ENCODE measurements at places on chromosomes 11 and 22.

DNA sequence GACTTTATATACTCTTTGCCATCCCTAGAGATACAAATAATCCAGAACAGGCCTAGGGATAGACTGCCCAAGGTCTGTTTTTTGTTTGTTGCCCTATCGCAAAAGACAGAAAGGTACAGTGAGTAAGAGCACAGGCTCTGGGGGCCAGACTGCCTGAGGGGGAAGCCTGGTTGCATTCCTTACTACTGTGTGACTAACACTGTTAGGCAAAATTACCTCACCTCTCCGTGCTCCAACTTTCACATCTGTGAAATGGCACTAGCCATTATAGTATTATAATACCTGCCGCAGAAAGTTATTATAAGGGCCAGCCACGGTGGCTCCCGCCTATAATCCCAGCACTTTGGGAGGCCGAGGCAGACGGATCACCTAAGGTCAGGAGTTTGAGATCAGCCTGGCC, 14.5 kb downstream of the SLC35F2 start:
- no peak for DNase-seq

DNA sequence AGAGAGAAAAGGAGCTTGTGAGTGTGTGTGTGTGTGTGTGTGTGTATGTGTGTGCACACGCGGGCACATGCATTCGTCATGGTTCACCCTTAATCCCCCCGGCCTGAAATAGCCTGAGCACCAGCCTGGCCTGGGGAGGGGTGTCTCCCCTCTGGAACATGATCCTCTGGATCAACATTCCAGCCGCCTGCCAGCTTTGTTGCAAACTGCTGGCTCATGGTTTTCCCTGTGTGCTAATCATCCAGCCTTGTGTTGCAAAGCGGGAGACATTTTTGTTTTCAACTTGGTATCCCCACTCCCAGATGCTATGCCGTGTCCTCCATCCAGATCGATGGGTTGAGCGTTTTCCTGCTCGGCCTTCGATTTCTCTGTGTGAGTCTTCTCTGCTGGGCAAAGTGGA, 94.3 kb downstream of the FEZ1 start:
- no peak for DNase-seq

GRCh38 chr11:2517016-2517385, 72.2 kb downstream of the KCNQ1 start:
- no peak for DNase-seq

DNA sequence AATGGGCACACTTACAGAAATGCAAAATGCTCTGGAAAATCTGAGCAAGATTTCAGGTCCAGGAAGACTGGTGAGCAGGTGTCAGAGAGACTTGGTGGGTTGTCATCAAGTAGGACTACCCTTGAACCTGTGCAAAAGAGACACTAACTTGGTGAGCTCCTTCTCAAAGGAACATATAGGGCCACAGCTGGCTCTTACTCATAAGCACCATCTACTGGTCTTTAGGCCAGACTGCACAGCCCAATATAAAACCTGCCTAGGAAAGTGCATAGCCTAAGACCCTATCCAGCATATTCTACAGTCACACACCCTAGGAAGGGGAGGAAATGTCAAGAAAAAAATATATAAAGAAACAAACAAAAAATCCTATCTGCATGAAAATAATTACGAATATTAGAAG, 18.2 kb upstream of the OR10W1 start:
- DNase-seq, result no peak

DNA sequence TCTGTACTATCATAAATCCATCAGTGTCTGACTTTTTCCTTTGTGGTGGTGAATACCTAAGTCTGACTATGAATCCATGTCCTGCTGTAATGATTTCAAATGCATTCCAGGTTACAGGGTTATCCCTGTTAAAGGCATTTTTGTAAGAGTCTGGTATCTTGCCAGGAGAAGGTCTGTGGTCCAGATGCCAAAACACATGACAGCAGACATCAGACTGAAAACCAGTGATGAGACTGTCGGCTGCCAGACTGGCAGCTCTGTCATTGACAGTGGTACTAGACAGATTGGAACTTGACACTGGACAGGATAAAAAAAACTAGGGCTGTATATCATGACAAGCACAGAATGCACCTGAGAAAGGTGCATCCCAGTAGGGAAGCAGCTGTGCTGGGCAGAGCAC, 301.8 kb upstream of the FAT3 start:
- DNase-seq, result no peak

- no peak for DNase-seq
Observed at GRCh38 chr22:46062971-46063631, 86.1 kb upstream of the WNT7B start.

DNA sequence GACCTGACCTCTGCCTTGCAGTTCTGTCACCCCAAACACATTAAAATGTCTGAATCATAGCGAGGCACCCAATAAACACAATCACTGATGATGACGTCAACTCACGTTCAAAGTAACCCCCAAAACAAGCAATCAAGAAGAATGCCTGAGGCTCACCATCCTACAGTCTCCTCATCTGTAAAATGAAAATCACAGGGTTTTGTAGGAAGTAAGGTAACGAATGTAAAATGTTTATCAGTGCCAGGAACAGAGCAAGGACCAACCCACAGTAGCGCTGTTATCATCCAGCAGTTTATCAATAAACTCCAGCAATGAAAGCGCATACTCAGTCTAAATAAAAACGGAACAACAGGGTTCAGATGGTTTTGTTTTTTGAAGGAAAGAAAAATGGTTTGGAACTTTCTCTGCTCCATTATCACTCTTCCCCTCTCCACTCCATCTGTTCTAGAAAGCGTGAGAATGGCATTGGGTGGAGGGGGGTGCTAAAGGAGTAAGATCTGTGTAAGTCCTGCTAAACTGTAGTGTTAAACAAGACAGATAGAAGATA, 110.5 kb downstream of the MICAL3 start:
- DNase-seq, result no peak

DNA sequence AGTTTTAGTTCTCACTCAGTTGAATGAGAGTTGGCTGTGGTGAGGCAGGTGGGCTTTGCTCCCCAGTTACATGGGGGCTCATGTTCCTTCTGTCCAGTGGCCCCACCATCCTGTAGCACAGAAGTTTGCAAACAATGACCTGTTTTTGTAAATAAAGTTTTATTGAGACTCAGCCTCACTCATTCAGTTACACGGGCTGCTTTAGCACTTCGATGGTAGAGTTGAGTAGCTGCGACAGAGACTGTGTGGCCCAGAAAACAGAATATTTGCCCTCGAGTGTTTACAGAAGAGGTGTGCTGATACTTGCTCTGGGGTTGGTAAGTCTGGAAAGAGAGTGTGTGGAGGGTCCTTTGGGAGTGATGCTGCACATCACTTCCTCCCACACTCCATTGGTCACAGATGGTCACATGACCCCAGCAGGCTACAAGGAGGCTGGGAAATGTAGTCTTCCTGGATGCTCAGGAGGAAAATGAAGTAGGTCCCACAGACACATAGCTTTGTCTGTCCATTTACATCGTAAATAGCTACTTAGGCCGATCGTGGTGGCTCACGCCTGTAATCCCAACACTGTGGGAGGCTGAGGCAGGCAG, 34.6 kb downstream of the IFT27 start:
- DNase-seq, result no peak

- no peak for DNase-seq
Observed at GRCh38 chr11:131938351-131938751, 567.9 kb downstream of the NTM start.

DNA sequence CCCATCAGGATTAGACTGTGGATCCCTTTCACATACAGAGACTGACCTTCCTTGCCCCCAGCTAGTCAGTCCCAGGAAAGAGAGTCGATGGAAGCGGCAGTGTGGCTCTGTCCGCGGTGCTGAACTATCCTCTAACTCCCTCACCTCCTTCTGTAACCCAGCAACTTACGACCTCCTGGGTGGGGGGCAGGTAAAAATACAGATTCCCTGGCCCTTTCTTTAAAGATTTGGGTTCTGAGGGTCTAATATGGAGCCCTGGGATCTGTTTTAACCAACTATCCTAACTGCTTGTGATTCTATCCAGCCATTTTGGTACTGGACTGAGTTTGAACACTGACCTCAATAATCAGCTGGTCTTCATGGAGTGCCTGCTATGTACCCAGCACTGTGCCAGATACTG, 23.2 kb downstream of the MFNG start:
- no peak for DNase-seq

DNA sequence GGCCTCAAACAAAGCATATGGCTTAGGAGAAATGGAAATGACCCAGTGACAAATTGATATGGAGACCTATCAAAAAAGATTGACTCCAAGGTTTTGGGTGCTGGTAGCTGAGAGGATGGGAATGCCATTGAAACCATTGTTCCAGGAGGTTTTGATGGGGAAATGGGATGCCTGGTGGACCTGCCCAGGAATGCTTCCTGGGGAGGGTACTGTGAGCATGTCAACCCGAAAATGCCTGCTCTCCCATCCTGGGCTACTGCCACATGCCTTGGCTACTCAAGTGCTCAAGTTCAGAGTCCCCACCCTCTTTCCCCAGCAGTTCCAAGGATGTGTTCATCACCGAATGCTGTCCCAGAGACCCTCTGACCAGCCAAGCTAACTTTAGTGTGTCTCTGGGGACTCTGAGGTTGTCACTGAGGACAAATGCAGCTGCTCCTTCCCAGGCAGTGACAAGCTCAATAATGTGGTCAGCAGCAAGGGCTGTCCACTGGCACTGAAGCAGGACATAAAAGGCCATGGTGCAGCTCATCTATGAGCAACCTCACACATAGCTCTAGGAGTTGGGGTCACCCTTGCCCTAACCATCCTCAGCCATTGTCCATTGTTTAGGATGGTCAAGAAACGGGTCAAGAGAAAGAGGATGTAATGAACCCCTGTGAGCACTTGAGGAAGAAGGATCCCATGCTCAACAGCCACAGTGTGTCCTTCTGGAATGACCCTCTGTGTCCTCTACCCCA, 83.7 kb downstream of the TRIM29 start:
- DNase-seq, result no peak

- no peak for DNase-seq
Observed at GRCh38 chr22:41191467-41191866, 13.6 kb upstream of the L3MBTL2 start.

DNA sequence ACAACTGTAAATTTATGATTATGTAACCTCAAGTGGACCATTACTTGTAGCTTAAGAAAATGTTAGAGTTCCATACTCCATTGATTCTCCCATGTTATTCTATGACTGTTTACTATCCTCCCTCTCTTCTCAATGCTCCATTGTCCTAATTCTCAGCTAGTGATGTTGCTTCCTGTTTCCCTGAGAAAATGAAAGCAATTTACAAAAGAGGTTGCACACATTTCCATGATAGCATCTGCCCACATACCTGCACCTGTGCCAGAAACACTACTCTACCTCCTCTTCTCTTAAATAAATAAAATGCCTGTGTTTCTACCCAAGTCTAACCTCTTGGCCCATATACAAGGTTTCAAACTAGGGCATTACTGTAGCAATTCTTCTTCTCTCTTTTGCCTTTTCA, 1620.9 kb downstream of the FAM181B start:
- DNase-seq, result no peak

- no peak for DNase-seq
Observed at GRCh38 chr11:73537969-73538368, 59.9 kb downstream of the FAM168A start.

DNA sequence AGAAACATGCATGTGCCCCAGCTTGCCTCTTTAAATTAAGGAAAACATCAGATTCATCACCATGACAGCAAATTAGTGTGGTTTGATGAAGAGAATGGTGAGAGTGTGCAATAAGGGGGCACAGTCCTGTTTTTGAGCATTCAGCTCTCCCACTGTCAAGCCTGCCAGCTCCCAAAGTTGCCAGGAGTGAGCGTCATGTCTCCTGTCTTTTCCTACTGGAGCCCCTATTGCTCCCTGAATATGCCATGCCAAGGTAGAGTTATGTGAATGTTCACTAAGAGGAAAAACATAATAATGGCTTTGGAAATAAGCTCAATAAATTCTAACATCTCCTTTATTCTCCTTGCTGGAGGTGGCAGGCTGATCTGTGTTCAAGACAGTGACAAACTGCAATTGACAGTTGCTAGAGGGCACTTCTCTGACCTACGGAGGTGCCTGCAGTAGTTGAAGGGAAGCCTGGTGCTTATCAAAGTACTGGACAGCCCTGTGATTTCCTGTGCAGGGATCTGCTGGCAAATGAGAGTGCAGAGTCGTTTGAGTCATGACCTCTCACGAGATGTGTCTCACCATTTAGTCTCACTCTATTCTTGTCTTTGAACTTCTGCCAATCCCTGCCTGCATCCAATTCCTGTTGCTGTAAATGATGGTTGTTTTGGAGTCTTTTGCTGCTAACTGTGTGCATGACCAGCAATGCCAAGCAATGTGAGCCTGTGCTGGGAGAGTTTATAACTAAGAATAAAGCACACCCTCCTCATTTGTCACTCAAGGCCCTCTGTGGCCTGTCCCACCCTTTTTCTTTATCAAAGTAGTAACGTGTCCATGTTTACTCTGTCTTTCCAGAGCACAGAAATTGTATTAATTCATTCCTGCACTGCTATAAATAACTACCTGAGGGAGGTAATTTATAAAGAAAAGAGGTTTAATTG, 34.8 kb downstream of the MRGPRX2 start:
- DNase-seq, result peak; percentile 17

- no peak for DNase-seq
Observed at GRCh38 chr11:28457481-28458065, 349.4 kb downstream of the METTL15 start.

- DNase-seq, result no peak
Observed at GRCh38 chr11:35579557-35580396, 38.5 kb upstream of the FJX1 start.

DNA sequence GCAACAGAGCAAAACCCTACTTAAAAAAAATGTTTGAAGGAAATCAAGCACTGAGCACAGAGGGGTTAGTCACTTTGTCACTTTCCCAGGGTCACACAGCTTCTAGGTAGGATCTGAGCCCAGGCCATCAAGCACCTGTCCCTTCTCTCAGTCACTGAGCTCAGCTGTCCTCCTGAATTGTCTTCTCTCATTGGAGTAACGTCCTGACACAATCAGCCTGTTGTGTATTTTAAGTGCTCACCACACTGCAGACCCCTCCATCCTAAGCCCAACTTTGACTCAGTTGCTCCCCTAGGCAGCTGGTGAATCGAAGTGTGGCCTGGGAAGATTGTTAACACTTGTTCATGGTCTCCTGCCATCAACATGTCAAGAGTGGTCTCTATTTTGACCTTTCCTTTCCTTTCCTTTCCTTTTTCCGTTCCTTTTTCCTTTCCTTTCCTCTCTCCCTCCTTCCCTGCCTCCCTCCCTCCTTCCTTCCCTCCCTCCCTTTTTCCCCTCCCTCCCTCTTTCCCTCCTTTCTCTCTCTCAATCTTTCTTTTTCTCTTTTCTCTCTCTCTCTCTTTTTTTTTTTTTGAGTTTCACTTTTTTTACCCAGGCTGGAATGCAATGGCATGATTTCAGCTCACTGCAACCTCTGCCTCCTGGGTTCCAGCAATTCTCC, 76.1 kb downstream of the PIWIL3 start:
- DNase-seq, result no peak

GRCh38 chr11:12246989-12247388, 130.4 kb upstream of the PARVA start:
- no peak for DNase-seq

GRCh38 chr11:11555208-11555607, 66.6 kb downstream of the GALNT18 start:
- no peak for DNase-seq
